Activated CD8-positive, alpha-beta T cell treated with anti-CD3 and anti-CD28 coated beads for 36 hours (primary cell): ENCODE measurements at places on chromosomes 4 and X.
A peak's percentile ranks its signal among the peaks of the same experiment; 100 is the strongest.

DNA sequence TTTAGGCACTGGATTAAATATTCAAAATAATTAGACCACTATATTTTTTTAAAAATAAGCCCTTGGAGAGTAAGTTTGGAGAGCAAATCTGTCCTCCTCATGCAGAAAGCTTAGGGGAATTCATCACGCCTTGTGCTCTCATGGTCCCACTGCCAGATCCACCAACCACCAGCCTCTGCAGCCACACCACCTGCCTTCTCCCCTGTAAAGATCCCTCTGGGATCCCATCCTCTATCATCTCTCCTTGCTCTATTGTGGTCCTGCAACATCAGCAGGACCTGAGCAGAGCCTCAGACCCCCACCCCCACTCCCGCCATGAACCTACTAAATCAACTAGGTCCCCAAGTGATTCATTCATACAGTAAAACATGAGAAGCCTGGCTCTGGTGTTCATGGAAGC lies 482.6 kb upstream of the GALNT7 start:
- no peak for DNase-seq

DNA sequence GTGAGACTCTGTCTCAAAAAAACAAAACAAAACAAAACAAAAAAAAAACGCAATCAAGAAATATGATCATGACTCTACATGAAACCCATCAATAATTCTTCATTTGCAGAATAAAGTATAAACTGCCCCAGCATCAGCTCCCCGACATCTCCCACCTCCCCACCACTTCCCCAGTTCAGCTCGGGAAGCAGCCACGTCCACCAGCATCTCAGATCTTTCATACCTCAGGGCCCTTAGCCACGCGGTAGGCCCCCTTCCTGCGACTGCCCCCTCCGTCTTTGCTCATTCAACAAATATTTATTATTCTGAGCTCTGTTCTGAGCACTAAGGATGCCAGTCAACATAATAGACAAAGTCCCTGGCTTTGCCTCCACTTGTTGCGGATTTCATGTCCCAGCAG lies 45.6 kb downstream of the DCTD start:
- no peak for DNase-seq

- no peak for DNase-seq
Measured at GRCh38 chrX:22395372-22395771, 122.7 kb downstream of the CBLL2 start.

GRCh38 chrX:101530944-101531343 lies 19.4 kb upstream of the ARMCX1 start:
- no peak for DNase-seq

- peak; percentile 52 for DNase-seq
Measured at GRCh38 chr4:139015948-139016471, 429 bp downstream of the NOCT start.

DNA sequence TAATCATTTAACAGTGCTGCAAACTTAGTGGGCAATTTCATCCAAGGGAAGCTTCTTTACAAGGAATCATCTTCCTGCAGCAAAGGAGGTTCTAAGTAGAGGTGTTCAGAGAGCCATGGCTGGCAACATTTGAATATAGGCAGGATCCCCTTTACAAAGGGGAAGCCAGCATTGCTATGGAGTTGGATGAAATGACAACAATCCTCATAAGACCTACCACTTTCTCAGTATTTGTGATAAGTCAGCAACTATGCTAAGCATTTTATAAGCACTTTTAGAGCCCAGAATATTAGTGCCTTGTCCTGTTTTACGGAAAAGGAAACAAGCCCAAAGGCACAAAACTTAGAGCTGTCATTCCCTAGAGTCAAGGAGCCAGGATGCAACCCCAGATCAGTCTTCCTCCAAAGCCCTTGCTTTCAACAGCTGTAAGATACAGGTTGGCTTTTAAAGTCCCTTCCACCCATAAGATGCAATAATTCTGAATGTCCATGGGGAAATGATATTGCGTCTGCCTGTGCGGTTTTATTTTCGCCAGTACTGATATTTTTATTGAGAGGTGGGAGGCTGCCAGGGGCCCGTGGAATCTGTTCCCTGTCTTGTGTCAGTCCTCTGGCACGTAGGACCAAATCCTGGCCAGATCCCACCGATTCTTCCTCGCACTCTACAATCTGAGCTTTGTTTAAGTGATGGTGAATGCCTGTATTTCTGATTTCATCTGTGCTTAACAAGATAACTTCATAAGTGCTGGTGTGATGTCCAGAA lies 59.1 kb downstream of the SMIM20 start:
- DNase-seq: no peak

DNA sequence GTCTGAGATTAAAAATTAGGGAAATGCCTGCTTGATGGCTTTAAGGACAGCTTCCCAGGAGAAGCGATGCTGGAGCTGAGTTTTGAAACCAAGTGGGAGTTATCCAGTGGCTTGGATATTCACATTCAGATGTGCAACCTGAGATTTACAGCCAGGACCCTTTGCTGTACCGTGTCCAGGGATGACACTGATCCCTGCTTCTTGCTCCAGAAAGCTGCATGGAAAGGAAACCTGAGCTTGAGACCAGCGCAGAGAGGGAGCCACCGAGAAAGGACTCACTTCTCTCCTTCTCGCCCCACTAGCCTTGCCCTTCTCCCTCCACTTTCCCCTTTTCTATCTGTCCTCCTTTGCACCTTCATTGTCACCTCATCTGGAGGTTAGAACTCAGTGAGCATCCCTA lies 254.5 kb upstream of the PPARGC1A start:
- no peak for DNase-seq

GRCh38 chr4:23966725-23967124 lies 76.9 kb upstream of the PPARGC1A start:
- DNase-seq: no peak

DNA sequence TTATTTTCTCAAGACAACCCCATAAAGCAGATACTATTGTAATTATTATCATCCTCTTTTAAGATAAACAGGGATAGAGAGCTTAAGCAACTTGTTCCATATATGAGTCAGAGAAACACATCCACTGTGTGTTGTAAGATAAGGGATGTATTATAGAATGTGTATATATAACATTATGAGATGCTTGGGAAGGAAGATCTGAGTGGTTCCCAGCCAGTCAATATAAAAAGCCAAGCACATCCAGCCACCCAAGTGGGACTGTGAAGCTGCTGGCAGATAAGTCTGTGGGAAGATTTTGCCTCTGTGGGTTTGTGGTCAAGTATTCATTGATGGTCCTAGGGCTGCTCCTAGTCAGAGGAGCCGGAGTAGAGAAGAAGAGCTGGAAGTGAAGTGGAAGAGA lies 16.5 kb upstream of the BMPR1B start:
- no peak for DNase-seq

- no peak for DNase-seq
Measured at GRCh38 chr4:34512616-34513015, 1731.7 kb downstream of the ARAP2 start.

DNA sequence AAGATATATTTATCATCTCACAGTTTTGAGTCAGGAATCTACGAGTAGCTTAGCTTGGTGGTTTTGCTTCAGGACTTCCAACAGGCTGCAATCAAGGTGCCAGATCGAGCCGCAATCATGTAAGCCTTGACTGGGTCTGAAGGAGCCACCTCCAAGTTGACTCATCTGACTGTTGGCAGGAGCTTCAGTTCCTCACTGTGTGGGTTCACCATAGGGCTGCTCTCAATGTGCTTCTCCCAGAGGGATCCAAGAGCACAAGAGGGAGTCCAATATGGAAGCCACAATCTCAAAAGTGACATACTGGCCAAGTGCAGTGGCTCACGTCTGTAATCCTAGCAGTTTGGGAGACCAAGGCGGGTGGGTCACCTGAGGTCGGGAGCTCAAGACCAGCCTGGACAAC lies 26.5 kb downstream of the DCHS2 start:
- no peak for DNase-seq

- no peak for DNase-seq
Measured at GRCh38 chr4:4856071-4857000, 3.1 kb upstream of the MSX1 start.

- DNase-seq: no peak
Measured at GRCh38 chr4:140003876-140004548, 150.0 kb downstream of the MAML3 start.

- no peak for DNase-seq
Measured at GRCh38 chr4:119570401-119570800, 58.2 kb downstream of the PDE5A start.

DNA sequence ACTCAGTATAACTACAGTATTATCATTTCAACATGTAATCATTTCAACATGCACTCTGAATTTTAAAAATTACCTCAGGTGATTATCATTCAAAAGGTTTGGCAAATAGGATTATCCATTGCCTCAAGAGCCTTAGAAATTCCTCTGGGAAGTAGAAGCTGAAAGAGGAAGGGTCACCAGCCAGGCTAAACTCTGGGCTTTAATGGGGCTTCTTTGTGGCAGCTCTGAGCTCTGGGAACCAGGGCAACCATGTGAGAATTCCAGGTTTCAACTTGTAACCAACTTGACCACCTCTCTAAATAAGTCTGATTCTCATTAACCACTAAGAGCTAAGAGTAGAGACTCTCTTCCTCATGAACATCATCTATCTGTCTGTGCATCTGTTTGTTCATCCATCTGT lies 117.2 kb upstream of the MED14 start:
- DNase-seq: no peak

GRCh38 chrX:88202149-88202548 lies 544.9 kb upstream of the CPXCR1 start:
- DNase-seq: no peak

DNA sequence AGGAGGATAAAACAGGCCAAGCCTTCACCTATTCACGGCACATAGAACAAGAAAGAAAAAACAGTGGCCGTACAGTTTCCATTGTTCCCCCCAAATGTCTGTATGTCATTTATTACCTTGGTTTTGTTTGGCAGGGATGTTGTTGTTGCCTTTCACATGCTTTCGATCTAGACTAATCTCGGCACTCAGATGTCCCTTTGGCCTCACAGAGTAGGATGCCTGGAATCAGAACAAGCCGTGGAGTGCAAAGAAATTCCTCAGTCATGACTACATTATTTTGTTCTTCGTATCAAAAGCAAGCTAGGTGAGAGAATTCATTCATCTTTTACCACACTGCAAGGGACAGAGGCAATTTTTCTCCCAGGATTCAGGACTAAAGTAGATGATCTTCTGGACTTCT lies 106.9 kb downstream of the SMIM20 start:
- no peak for DNase-seq

DNA sequence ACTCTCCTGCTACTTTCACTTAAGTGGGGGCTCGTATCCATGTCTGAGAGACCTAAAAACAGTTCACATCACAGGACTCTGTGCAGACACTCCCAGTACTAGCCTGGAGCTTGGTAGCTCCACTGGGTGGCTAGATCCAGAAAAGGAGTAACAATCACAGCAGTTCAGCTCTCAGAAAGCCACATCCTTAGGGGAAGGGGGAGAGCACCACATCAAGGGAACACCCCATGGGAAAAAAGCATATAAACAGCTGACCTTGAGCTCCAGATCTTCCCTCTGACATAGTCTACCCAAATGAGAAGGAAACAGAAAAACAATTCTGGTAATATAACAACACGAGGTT lies 175.8 kb downstream of the FAM13A start:
- DNase-seq: no peak

DNA sequence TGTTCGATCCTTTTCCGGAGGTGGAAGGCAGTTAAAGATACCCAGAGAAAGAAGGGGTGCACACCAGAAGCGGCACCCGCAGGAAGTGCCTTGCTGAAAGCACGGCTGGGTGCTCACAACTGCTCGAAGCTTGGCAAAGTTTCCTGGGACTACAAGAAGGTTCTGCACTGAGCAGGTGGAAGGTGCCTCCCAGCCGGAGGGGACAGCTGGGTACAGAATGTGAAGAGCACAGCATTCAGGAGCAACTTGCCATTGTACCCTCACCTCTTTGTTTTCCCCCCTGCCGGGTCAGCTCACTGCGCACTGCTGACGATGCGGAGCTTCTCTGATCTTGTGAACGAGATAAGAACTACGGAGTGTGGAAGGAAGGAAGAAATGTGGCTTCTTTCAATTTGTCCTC lies 289.2 kb downstream of the FBXW7 start:
- DNase-seq: no peak

- no peak for DNase-seq
Measured at GRCh38 chr4:143668930-143669552, 31.4 kb downstream of the FREM3 start.

GRCh38 chr4:150232029-150232428 lies 153.8 kb downstream of the DCLK2 start:
- no peak for DNase-seq

GRCh38 chrX:114075073-114075673 lies 508.7 kb upstream of the HTR2C start:
- DNase-seq: no peak
